Muscle of leg (tissue), 16 donors: ENCODE measurements at places on chromosomes 16 and 17. TPM values are rescaled to one million over a fixed set of nuclear protein-coding genes. Genes with fewer than 3 reads are reported as not detected.

DNA sequence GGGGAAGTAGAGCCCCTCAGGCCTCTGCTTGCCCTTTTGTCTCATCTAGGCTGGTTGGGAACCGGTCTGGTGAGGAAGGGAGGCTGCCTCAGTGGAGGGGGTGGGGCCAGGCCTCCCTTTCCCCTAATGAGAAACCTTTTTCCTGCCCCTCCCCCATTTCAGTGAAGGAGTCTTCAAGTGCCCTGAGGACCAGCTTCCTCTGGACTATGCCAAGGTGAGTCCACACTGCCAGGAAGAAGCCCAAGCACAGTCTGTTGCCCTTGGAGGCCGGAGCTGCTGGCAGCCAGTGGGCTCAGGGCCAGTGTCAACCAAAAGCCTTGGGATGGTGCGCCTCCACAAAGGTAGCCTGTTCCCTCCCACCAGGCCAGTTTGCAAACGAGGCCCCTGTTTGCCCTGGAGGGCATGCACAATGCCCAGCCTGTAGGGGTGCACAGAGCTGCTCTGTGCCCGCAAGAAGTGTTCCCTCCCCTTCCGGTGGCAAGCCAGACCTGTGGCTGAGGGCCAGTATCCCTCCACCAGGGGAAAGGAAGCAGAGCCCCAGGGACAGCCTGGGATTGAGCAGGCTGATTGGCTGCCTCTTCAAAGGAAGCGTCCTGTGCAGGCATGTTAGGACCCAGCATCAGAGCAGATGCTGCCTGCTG, 3.4 kb downstream of the TRAF4 start:
- H3K4me1 ChIP-seq = peaks cover 57% of the 10 kb centered on the region
- peak overlapping the region; percentile 15 for H3K4me3 ChIP-seq
- peak overlapping the region; percentile 98 for H3K27ac ChIP-seq
- DNase-seq = no peak
- no peaks in the 10 kb centered on the region for H3K27me3 ChIP-seq

DNA sequence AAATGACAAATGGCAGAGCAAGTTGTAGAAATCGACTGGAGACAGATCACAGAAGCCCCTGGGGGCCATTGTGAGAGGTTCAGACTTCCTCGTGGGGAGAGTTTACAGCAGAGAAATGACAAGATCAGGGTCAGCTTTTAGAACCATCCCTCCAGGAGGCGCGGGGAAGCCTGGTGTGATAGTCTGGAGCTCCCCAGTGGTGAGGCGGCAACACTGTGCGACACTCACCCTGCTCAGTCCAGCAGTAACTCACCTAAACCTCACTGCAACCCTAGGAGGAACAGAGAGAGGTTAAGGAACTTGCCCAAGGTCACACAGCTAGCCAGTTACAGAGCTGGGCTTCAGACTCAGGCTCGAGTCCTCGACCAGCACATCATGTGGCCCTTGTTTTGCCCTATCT, 123.4 kb upstream of the IRX3 start:
- H3K4me3 ChIP-seq = no peak overlapping the region
- DNase-seq = no peak
- H3K4me1 ChIP-seq = peaks cover 26% of the 10 kb centered on the region
- peaks cover 14% of the 10 kb centered on the region for H3K27me3 ChIP-seq
- no peaks in the 10 kb centered on the region for H3K36me3 ChIP-seq

GRCh38 chr17:75976175-75976848, 2.7 kb downstream of the ACOX1 start:
- no peaks in the 10 kb centered on the region for H3K27me3 ChIP-seq
- peaks cover 12% of the 10 kb centered on the region for H3K4me1 ChIP-seq
- H3K4me3 ChIP-seq = no peak overlapping the region
- DNase-seq = no peak
- no peak overlapping the region for H3K27ac ChIP-seq
- peaks cover 11% of the 10 kb centered on the region for H3K36me3 ChIP-seq

- no peak overlapping the region for H3K4me3 ChIP-seq
- H3K27me3 ChIP-seq = no peaks in the 10 kb centered on the region
- peaks cover 47% of the 10 kb centered on the region for H3K36me3 ChIP-seq
- peaks cover 18% of the 10 kb centered on the region for H3K4me1 ChIP-seq
- no peak for DNase-seq
Observed at GRCh38 chr17:81230043-81230820, 7.5 kb upstream of the CEP131 start.

DNA sequence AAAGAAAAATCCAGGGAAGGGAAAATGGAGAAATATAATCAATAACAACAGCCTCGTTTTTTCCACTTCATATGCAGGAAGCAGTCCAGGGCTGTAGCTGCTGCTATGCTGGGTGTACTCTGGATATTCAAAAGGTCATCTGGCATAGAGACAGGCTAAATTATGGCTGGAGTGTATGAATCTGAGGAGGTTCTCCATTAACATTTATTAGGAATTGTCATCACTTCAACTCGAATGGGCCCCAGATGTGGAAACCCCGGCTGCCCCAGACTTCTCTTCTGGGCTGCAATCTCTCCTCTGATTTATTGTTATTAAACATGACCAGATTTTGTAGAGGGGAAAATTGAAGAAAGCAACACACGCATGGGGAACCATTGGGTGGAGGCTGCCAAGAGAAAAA, 33.5 kb upstream of the SKAP1 start:
- no peaks in the 10 kb centered on the region for H3K4me1 ChIP-seq
- H3K36me3 ChIP-seq = no peaks in the 10 kb centered on the region
- no peak overlapping the region for H3K27ac ChIP-seq
- H3K27me3 ChIP-seq = peaks cover 25% of the 10 kb centered on the region
- H3K4me3 ChIP-seq = no peak overlapping the region

Gene EVPLL
- not detected for total RNA-seq

- H3K27me3 ChIP-seq = no peaks in the 10 kb centered on the region
- H3K27ac ChIP-seq = no peak overlapping the region
- H3K36me3 ChIP-seq = no peaks in the 10 kb centered on the region
Observed at GRCh38 chr17:61669522-61669921, 78.5 kb upstream of the NACA2 start.

Gene GAS2L2
- total RNA-seq = 0.04 TPM

- H3K27ac ChIP-seq = no peak overlapping the region
- peaks cover 7% of the 10 kb centered on the region for H3K4me1 ChIP-seq
- H3K27me3 ChIP-seq = peaks cover 2% of the 10 kb centered on the region
- no peak overlapping the region for H3K4me3 ChIP-seq
- DNase-seq = peak; percentile 46
Observed at GRCh38 chr17:13114601-13115031, 96.8 kb upstream of the ELAC2 start.

- H3K4me3 ChIP-seq = no peak overlapping the region
- H3K36me3 ChIP-seq = peaks cover 6% of the 10 kb centered on the region
- no peak for DNase-seq
- H3K27ac ChIP-seq = no peak overlapping the region
- H3K27me3 ChIP-seq = no peaks in the 10 kb centered on the region
- H3K4me1 ChIP-seq = no peaks in the 10 kb centered on the region
Observed at GRCh38 chr16:53632526-53632925, 71.1 kb downstream of the RPGRIP1L start.

- peaks cover 15% of the 10 kb centered on the region for H3K4me1 ChIP-seq
- no peaks in the 10 kb centered on the region for H3K27me3 ChIP-seq
- H3K36me3 ChIP-seq = no peaks in the 10 kb centered on the region
- peak; percentile 18 for DNase-seq
- peak overlapping the region; percentile 88 for H3K27ac ChIP-seq
Observed at GRCh38 chr16:69563605-69564580, 1.9 kb upstream of the NFAT5 start.

DNA sequence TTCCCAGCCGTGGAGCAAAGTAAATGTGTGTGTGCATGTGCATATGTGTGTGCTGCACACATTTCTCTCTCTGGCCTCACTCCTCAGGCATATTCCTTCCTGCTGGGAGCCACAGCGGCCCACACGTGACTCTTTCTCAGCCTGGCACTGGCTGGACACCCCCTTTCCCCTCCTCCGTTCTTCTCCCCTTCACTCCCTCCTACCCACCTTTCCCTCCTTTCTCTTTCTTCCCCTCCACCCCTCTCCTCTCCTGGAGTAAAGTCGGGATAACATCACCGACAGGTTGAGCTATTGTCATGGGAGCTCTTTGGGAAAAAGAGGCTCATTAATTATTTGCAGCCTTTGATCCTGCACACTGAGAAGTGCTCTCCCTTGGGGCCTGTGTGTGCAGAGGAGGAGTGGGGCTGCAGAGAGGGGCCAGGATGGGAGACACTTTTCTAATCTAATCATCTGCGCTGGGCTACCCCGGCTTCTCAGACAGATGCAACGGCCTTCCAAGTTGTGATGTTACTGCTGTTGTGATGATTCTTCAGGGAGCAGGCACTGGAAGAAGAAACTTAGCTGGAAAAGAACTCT, 126.3 kb upstream of the HSBP1 start:
- H3K36me3 ChIP-seq = no peaks in the 10 kb centered on the region
- no peaks in the 10 kb centered on the region for H3K27me3 ChIP-seq
- H3K27ac ChIP-seq = no peak overlapping the region
- DNase-seq = peak; percentile 14
- H3K4me1 ChIP-seq = peaks cover 13% of the 10 kb centered on the region

DNA sequence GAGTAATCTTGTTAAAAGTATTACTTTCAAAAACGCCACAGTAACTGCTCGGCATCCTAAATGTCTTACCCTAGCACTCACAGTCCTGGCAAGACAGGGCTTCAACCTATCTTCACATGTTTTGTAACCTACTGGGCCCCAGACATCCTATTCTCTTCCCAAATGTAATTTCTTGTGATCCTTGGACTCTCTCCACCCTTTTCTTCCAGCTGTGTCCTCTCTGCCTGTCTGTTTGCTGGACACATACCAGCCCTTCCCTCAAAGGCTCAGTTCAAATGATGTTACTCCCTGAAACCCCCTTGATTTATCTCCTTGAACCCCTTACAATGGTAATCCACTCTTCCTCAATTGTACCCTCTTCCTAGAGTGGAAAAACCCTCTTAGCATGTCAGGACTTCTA, 60.1 kb upstream of the CNEP1R1 start:
- H3K36me3 ChIP-seq = no peaks in the 10 kb centered on the region
- DNase-seq = peak; percentile 30
- no peaks in the 10 kb centered on the region for H3K4me1 ChIP-seq
- H3K27me3 ChIP-seq = peaks cover 13% of the 10 kb centered on the region
- H3K27ac ChIP-seq = no peak overlapping the region

Gene KRT23
- total RNA-seq = 0.27 TPM

- no peaks in the 10 kb centered on the region for H3K27me3 ChIP-seq
- H3K27ac ChIP-seq = peak overlapping the region; percentile 69
- no peak overlapping the region for H3K4me3 ChIP-seq
Observed at GRCh38 chr16:19804538-19805323, 79.9 kb downstream of the GPRC5B start.
